Pulmonary artery endothelial cell (primary cell): ENCODE measurements at places on chromosomes 7 and 10.

- DNase-seq: peak; percentile 11
These were observed 6.3 kb downstream of the IFT22 start for GRCh38 chr7:101315336-101315735.

DNA sequence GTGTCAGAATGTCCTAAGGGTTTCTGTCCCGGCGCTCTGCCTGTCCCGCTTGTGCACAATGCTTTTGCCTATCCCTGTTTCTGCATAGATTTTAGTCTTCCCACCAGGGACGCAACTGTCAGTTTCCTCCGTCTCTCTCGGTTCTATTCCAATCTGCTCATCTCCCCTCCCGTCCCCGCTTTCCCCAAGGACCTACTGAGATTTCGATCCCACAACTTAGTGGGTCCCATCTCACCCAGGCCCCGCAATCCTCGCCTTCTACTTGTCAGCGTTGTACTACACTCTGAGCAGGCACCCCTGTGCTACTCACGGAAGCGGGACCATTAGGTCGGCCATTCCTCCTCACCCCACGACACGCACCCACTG is 519 bp upstream of the ZNF655 start:
- no peak for DNase-seq

- no peak for DNase-seq
These were observed 68.4 kb downstream of the ASAH2B start for GRCh38 chr10:50807851-50808776.

DNA sequence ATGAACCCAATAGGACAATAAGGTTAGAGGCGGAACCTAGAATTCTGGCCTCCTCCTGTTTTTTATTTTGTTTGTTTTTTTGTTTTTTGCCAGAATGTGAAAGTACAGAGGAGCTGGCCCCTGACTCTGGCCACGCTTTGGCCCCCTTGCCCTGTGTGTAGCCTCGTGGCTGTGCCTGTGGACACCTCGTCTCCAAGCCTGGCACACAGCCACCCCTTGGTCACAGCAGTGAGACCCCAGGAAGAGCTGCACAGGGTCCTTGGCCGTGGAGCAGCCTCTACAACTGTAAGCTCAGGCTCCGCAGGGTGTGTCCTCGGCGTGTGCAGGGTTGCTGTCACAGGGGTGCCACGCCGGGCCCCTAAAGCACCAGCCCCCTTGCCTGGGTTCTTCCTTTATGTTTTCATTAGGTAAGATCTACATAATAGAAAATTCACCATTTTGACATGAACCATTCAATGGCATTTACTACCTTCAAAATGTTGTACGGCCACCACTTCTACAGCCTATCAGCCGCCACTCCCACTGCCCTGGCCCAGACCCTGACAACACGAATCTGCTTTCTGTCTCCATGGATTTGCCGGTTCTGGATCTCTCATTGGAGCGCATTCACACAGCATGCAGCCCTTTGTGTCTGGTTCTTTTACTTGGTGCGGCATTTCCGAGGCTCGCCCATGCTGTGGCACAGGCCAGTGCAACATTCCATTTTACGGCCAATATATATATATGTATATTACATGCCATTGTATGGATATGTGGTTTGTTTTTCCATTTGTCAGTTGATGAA is 51.0 kb downstream of the AMZ1 start:
- DNase-seq: no peak

GRCh38 chr7:117715784-117716445 is 157.3 kb downstream of the CTTNBP2 start:
- DNase-seq: peak; percentile 10

DNA sequence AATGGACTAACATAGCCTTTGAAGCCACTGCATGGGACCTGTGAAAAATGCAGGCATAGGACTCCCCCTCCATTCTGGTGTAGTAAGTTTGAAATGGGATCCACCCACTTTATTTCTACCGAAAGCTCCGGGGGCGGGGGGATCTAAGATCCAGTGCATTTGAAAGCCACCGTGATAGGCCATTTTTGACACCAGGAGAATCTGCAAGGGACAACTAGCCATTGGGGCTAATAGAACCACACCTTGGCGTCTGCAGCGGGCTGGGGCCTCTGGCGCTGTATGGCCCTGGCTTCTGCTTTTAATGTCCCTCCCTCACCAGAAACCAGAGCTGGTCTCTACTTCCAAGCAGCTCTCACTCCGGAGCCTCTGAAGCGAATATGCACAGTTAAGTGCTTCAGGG is 60.1 kb upstream of the GPR26 start:
- no peak for DNase-seq

DNA sequence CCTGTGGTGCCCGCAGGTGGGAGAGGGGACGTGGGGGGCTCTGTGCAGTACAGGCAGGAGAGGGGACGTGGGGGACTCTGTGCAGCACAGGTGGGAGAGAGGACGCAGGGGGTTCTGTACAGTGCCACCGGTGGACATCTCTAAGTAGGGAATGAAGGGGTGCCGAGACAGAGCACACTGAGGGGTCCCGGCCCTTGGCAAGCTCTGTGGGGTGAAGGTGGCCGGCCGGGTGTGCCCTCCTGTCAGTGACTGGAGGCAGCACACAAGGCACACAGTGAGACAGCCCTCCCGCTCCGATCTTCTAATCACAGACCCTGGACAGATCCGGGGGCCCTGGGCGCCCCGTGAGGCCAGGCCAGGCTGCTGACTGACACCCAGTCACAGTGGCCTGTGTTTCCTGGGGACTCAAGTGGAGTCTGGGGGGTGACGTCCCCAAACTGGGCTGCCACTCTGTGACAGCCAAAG is 11.2 kb downstream of the GPR146 start:
- no peak for DNase-seq

DNA sequence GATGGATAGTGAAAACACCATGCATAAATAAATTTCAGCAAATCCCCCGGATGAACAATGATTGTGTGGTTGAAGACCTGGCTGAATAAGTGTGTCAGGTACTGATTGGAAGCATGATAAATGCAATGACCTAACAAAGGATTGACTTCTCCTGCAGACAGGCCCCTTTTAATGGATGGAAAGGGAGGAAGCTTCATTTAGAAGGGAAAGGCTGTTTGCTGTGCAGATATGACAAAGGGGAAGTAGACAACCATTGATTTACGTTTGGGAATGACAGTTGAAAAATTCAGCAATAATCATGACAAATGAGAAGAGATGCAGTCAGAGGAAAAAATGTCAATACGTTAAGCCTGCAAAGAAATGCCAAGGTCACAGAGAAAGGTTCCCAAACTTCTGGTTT is 503.8 kb downstream of the LRMDA start:
- DNase-seq: no peak

GRCh38 chr7:128003787-128004186 is 27.4 kb downstream of the LRRC4 start:
- no peak for DNase-seq
